ENCODE measurements at places on chromosomes 2 and 18.

DNA sequence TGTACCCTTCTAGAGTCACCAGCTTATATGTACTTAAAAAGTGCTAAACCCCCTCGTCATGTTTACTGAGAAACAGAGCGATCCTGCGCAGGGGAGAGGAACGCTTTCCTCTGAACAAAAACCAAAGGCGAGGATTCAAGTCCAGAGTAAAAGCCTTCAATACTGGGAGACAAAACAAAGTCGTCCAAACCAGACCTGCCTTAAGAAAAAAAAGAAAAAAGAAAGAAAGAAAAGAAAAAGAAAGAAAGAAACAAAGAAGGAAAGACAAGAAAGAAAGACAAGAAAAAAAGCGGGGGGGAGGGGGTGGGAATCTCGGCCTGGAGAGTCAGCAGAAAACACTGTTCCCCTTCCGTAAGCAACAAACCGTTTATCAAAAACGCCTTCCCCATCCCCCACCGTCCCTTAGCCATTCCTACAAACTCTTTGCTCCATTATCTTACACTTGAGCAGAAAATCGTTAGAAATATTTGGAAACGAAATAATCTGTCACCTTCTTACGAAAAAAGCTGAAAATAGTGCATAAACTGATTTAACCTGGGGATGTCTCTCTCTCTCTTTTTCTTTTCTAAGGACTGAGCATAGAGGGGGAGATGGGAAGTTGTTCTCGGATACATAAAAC, 3.3 kb downstream of the PTGR3 start:
- DNase-seq = no peak

GRCh38 chr18:51193621-51194287, 3.7 kb downstream of the MEX3C start:
- no peak for DNase-seq

GRCh38 chr18:77071711-77072292, 60.8 kb downstream of the MBP start:
- no peak for DNase-seq

- DNase-seq = peak; percentile 54
Measured at GRCh38 chr2:202375033-202375608, 1.0 kb upstream of the BMPR2 start.

- no peak for DNase-seq
Measured at GRCh38 chr2:1649103-1650084, 94.9 kb downstream of the PXDN start.

DNA sequence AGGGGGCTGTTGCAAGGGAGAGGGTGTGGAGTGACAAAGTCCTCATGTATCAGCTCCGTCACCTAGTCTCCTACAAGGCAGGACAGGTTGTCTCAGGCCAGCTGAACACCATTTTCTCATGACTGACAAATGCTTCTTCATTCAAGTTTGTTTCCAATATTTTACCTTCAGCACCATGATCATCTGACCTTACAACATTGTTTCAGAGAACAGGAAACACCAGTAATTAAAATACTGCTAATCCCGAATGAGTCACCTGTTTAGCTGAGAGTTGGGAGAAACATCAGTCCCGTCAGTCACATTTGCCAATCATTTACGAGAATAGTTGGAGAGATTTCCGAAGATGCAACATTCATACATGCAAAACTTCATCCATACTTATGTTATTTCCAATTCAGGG, 25.7 kb upstream of the SP5 start:
- DNase-seq = no peak

DNA sequence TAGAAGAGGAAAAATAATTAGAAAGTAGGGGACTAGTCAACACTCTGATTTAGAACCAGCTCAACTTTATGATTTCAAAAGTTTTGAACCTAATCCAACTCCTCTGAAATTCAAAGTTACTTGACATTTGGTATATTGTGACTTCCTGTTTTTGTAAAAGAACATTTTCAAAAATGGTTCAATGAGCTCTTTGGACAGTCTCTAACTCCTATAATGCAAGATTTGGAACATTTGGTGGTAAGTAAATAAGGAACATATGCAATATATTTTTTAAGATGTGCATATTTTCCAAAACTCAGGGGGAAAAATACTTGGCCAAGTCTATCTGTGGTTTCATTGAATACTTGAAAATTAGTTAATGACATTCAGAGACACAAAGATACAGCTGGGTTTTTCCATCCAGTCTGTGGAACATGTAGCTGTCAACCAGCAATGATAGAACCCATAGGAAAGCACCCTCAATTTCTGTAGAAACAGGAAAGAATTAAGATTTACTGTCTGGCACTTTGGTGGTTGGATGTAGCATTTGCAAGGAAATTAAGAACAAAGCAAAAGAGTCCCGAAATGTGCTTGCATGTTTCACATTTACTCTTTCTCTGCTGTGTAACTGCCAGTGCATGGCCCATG, 17.0 kb upstream of the ANKRD44 start:
- DNase-seq = no peak

- no peak for DNase-seq
Measured at GRCh38 chr2:124566518-124566970, 541.5 kb downstream of the CNTNAP5 start.

- no peak for DNase-seq
Measured at GRCh38 chr18:23397907-23398306, 55.2 kb upstream of the RIOK3 start.

- no peak for DNase-seq
Measured at GRCh38 chr2:64742678-64743077, 89.0 kb upstream of the SERTAD2 start.

DNA sequence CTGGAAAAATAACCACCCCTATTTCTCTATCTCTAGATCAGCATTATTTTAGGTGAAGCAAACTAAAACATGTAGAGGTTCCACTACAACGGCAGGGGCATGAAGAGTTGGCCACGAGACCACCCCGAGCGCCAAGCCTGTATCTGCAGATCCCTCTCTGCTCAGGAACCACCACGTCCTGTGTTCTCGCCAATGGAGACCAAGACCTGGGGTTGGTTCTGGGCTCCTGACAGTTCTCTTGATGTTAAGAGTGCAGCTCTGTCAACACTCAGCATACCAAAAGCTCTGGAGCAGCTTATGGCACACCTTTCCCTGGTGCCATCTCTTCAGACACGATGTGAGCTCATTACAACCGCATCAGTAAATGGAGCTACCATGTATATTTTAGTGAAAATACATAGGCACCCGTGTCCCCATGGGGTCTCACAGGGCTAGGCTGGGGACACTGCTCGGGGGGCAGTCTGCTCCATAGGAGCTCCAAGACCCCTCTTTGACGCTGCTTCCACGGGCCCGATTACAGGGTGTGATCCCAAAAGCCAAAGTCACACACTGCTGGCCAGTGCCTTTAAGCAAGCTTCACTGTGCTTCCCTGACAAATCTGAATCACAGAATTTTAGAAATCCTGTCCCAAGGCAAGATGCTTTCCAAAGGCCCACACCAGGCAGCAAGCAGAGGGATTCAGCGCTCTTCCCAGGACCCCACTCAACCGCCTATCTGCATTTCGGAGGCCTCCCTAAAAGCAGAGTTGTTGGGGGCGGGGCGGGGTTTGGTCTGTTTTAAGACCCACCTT, 72.2 kb downstream of the EMILIN2 start:
- no peak for DNase-seq

DNA sequence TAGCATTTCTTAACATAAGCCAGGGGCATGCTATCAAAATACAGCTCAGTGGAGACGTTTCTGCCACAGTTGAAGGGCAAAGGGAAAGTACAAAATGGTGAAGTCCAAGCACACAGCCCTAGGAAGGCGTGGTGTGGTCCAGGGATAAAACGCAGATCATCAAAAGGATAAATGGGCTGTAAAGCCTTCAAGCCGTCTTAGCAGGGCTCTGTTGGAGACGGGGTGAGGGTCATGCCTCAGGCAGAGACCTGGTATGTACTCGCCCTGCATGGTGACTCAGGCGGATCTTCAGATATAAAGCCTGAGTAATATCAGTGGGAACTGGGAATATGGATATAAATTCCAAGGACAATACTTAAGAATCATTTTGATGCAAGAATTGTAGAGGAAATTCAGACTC, 61.2 kb downstream of the NGEF start:
- no peak for DNase-seq

DNA sequence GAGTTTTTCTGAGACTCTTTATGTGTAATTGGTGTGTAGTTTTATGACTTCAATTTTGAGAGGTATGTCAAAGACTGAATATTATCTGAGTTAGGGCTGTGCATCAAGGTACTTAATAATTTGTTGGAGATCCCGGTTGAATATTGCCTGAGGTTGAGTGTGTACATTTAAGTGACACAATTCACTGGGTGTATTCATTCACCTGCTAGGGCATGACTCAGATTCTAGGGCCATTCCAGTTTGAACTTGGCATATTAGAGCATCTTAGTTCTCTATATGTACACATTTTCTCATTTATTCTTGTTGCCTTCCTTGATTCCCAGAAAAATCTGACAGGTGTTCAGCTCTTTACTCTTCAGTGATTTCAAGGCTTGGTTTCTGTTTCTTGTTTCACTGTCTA, 12.5 kb downstream of the MAP4K4 start:
- DNase-seq = no peak

GRCh38 chr2:144832048-144832447, 312.1 kb upstream of the ZEB2 start:
- peak; percentile 40 for DNase-seq

DNA sequence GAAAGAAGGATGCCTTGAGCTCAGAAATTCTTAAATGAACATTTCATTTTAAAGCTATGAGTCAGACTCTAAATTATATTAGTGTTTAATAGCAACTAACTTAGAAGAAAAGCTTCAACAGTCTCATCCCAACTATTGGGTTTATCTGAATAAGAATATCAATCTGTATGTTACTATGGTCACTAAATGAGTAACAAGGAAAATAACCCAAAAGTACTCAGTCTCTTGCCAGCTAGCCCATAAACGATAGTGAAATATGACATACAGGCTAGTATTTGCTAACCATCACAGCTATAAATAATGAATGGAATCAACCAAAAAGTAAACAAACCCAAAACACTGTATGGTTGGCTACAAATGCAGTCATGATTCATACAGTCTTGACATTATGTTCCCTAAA, 174.9 kb downstream of the RAB3GAP1 start:
- no peak for DNase-seq

DNA sequence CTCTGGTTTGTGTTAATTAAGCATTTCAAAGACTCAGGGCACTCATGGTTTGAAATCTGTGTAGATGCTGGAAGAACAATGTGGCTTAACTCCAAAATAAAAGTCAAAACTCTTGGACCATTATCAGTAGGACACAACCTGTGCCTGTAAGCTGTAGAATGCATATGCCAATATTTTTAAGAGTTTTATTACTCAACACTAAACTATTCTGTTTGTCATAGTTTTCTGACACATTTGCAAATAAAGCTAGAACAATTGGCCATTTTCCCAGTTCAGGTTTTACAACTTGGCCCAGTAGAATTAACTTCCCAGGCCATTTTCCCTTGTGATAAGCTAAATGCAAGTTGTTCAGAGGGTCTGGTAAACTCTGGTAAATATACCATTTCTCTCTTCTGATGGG, 713.1 kb downstream of the CBLN2 start:
- no peak for DNase-seq

DNA sequence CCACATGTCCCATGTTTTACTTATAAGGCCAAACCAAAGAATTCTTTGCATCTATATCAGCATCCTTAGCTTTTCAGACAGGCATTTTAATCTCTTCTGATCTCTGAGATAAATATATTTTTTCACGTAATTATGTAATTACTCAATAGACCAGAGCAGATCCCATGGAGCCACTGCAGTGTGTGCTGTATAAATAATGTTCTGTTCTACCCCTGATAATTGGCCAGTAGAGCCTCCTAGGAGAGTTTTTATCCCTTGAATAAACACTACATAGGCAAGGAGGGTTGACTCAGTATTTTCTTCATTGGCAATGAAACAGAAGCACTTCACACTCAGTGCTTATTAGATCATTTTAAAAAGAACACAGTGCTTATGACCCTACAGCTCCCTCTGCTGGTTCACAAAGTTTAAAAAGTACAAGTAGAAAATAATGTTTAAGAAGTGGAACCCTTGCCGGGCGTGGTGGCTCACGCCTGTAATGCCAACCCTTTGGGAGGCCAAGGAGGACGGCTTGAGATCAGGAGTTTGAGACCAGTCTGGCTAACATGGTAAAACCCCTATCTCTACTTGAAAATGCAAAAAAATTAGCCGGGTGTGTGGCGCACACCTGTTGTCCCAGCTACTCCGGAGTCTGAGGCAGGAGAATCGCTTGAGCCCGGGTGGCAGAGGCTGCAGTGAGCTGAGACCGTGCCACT, 91.9 kb downstream of the PPP1R1C start:
- no peak for DNase-seq

DNA sequence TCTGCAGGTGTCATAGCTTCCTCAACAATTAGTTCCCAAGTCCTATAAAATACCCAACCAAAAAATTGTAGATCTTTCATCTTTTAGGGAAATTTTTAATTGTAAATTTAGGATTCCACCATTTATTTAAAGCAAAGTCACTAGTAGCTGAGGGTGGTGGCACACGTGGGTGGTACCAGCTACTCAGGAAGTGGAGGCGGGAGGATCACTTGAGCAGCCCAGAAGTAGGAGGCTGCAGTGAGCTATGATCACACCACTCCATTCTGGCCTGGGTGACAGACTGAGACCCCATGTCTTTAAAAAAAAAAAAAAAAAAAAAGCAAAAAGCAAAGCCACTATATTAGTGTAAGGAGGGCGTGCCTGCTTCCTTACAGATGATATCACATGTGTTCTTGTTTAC, 60.3 kb upstream of the GREB1L start:
- DNase-seq = no peak

DNA sequence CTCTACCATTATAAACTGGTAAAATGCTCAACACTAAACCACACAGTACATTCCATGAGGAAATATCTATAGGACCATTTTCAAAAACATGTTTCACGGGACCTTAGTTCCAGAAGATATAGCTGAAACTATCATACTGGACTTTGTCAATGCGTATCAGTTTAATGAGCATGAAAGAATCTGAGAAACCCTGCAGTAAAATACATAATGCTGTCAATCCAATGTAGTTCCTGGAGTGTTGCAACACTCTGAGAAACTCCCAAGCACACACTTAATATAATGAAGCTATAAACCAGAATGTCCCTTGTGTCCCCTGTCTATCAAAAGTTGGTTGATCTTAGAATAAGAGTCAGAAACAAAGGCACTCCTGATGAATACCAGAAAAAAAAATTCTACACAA, 16.2 kb downstream of the IWS1 start:
- DNase-seq = no peak

- DNase-seq = no peak
Measured at GRCh38 chr2:23513245-23513871, 128.4 kb downstream of the KLHL29 start.

DNA sequence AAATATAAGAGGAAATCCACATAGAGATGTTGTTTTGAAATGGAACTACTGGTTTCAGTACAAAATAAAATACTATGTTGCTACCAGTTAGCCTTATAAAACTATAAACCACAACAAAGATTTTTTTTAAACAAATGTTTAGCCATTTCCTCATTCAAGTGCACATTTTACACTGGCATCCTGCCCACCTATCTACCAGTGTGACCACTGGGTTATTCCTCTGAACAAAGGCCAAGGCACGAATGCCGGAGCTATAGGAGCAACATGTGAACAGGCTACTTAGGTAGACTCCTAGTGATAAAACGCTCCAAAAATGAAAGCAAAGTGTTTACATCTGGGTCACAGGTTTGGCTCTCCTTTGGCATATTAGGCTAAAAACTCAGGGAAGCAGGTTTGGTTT, 31.8 kb upstream of the SULT1C4 start:
- no peak for DNase-seq
